ENCODE measurements at places on chromosomes 5 and 9.

- no peak for DNase-seq
Measured at GRCh38 chr5:1673042-1673677, 126.5 kb downstream of the MRPL36 start.

DNA sequence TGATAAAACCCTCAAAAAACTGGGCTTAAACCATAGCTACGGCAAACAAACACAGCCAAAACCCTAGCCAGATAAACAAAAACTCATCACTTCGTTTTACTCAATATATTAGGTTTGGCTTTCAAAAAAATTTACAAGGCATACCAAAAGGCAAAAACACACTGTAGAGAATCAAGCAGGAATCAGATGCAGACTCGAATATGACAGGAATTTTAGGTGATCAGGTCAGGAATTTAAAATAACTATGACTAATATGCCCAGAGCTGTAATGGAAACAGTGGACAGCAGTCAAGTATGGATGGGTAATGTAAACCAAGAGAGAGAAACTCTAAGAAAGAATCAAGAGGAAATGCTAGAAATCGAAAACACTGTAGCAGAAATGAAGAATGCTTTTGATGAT is 26.5 kb upstream of the DOCK2 start:
- DNase-seq: no peak

DNA sequence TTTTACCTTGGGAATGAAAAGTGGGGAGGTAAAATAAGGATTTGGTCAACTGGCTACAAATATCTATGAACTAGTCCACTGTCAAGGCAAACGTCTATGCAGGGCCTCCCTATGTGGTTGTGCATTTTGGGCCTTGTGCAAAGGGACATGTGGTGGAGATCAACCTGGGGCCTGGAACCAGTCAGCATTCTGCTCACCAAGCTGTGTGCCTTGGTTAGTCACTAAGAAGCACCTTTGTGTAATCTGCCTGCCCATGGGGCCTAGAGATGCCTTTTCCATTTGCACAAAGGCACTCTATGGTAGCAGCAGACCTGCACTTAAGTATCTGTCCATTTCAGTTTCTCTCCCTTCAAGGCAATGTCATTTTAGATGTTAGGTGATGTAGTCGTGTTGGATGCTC is 184.0 kb downstream of the GNAQ start:
- DNase-seq: no peak

DNA sequence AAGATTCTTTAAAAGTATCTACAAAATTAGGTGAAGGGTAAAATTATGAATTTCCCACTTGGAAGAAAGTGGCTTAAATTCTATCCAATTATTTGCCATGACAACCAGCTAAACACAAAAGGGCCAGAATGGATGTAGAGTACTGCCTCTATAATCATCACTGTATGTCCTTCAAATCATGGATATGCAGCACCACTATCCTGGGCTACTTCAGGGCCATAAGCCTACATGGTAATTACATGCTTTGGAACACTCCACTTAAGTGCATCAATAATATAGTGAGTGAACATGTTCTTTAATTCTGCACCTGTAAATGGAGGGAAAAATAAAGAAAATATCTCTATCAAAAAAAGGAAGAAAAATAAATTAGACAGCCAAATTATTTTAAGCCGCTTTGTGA is 575.2 kb downstream of the ISL1 start:
- DNase-seq: no peak

DNA sequence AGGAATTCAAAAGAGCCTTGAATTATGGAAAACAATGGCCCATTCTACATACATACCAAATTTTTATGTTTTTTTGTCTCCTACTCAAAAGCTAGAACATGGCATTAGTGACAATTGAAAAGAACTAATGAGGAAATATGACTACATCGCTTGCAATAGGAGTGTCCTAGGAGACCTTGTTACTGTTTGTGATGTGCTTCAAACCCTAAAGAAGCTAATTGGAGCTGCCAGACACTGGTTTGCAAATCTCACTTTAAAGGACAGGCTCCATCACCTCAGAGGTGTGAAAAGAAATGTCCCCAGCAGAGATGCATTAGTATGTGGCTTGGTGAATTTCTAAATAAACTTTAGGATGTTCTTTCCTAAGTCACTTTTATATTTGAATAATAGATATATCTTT is 354.2 kb upstream of the EFNA5 start:
- no peak for DNase-seq

DNA sequence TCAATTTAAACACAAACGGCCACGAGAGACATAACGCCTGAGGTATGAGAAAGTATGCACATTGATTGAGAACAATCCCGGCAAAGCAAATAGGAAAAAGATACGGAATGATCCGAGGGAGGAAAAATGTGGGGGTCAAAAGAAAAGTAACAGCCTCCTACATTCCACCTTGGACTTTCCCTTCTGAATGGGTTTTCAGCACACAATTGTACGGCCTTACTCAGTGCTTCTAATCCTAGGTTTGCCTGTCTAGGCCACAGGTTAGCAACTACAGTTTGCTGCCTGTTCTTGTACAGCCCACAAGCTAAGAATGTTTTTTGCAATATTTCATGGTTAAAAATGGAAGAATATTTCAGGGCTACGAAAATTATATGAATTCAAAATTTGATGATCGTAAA is 46.2 kb upstream of the RNF20 start:
- no peak for DNase-seq

DNA sequence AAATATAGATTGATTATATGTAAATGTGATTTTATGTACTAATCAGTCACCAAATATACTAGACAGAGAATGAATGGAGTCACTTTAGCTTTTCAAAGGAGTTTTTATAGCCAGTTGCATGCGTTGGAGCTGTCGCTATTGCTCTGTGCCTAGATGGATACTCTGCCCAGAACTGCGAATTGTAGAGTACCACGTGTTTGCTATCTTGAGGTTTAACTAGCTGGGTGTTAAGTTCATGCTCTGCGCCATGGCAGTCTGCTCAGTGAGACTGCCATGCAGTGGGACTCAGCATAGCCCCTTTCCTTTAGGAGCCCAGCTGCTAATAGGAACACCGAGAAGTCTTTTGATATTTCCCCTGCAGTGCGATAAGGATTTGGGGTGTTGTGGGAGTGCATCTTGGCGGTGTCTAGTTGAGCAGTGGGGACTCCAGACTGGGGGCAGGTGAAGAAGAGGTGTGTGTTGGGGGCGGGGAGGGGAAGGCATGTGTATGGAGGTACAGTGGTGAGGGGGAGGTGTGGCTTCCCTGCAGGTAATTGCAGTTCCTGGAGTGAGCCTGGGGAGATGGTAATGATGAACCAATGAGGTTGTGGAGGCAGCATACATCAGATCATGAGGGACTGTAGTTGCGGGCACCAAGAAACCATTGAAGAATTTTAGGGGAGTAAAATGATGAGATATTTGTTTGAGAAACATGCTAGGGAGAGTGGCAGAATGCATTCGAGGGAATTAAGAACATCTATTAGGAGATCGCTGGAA is 118.9 kb downstream of the TRIO start:
- no peak for DNase-seq

DNA sequence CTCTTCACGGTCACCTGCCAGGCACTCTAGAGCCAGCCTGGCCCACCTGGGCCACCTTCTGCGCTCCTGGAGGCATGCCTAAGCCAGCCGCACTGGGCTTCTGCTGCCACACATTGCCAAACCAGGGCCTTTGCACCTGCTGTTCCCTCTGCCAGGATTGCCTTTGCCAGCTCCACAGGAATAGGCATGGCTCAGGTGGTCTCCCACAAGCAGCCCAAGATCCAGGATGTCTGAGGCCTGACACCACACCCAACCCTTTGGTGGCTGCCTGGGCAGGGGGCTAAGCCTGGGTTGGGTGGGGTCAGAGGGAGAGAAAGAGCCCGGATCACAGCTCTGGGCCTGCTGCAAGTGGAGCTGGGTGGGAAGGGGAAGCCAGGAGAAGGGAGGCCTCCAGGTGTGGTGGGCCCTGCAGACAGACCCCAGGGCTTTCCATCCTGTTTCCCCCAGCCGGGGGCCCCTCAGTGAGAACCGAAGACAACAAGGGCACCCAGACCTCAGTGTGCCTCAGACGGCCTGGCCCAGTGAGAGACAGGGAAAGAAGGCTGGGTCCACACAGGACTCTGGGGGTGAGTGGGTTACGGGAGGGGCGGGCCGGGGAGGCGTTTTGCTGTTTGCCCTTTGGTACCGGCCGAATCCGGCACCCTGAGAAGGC is 672 bp upstream of the SUSD3 start:
- DNase-seq: no peak

GRCh38 chr9:127170652-127171051 is 48.2 kb upstream of the ANGPTL2 start:
- no peak for DNase-seq

- peak; percentile 73 for DNase-seq
Measured at GRCh38 chr9:4489919-4490704, at the start of gene SLC1A1. Gene SLC1A1 (plus strand): TSS chr9:4490468. CDS start chr9:4490680, 212 bp downstream.

- DNase-seq: no peak
Measured at GRCh38 chr9:80076162-80076561, 504.4 kb downstream of the TLE4 start.

DNA sequence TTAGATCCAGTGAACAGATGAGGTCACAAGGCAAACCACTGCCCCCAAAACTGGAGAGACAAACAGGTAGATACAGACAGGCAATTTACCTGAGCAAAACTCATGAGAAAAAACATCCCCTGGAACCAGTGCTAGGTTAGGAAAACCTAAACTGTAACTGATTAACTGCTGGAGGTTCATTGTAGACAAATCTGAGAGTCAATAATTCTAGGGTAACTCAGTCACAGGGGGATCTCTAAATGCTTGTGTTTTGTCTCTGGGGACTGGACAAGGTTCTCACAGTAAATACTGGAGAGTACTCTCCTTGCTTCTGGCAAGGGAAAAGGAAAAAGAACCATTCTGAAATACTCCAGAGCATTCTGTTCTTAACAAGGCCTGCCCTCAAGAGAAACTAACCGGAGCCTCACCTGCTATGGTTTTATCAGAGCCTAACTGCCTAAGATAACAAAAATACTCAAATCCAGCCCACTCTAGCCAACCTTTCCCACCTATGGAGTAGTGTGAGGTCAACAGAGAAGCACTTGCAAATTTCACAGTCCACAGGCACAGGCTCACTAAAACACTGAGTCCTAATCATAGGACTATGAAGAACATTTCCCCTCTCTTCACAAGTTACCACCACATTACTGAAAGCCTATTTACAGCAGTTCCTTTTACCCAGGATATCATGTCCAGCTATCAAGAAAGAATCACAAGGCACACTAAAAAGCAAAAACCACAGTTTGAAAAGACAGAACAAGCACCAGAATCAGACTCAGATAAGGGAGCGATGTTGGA is 139.9 kb upstream of the ACOT12 start:
- DNase-seq: no peak

- no peak for DNase-seq
Measured at GRCh38 chr5:115720888-115721287, 95.1 kb upstream of the TMED7 start.

DNA sequence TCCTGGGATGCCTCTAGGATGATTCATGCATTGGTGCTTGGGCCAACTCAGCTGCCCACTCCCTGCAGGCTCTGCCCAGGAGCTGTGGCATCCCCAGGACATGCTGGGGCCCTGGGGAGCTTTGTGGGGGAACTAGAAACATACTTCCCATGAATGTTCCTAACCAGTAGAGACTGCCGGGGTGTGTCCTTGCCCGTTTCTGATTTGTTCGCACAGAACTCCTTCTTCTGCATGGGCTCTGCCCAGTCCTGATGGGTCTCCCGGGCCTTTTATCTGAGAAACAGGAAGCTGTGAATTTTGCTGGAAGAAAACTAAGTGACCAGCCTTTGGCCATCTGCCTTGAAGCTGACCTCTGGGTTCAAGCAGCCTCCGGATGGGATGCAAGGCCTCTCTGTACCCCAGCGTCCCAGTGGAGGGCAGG is 71.6 kb upstream of the RNU6ATAC start:
- no peak for DNase-seq

GRCh38 chr5:1723957-1724821 is 75.4 kb downstream of the MRPL36 start:
- DNase-seq: no peak

- no peak for DNase-seq
Measured at GRCh38 chr5:28576022-28576421, 1537.6 kb upstream of the CDH9 start.

DNA sequence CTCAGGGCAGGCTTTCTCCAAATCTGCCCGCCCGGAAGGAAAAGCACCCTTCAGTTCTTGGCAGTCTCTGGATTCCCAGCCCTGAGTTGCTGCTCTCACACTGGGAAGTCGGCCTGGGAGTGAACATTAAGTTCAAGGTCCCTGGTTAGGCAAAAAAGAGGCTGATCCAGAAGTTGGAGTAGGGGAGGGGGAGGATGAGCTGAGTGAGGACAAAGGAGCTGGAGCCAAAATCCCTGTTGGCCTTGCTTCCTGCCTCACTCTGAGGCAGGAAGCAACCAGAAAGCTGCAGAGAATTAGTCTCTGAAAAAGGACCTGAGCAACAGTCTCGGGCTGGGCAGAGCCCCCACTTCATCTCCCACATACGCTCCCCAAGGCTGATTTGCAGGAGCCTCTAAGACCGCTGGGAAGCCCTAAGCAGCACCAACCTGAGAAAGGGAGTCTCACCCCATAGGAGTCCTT is 15.0 kb upstream of the RPS14 start:
- no peak for DNase-seq

GRCh38 chr5:81767938-81768337 is 17.0 kb upstream of the SSBP2 start:
- DNase-seq: no peak

DNA sequence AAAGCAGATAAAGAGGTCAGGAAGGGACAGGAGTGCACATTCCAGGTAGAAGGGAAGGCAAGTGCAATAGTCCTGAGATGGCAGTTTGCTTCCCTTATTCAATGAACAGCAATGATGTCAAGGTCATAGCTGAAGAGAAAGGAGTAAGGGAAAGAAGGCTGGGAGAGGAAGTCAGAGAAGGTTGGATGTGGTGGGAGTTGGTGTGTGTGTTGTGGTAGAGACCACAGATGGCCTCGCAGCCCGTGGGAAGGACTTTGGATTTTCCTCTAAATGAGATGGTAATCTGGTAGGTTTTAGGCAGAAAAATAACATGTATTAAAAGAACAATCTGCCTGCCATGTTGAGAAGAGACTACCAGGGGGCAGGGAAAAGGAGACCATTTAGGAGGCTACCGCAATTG is 25.1 kb upstream of the LPAR1 start:
- DNase-seq: no peak

DNA sequence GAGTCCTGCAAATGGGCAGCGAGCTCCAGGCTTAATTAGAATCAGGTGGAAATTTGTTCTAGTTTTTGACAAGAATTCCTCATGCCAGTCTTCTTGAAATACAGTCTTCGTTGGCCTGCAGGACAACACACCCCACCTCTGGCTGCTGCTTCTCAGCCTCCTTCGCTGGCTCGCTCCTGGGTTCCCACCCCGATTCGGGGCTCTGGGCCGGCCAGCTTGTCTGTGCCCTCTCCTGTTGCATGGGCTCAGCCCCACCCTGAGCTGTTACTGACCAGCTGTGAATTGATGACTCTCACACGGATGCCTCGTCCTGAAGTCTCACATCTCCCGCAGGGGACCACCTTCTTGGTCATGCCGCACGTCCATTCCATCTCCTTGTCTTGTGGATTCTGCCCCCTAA is 21.0 kb downstream of the PSD2 start:
- no peak for DNase-seq

DNA sequence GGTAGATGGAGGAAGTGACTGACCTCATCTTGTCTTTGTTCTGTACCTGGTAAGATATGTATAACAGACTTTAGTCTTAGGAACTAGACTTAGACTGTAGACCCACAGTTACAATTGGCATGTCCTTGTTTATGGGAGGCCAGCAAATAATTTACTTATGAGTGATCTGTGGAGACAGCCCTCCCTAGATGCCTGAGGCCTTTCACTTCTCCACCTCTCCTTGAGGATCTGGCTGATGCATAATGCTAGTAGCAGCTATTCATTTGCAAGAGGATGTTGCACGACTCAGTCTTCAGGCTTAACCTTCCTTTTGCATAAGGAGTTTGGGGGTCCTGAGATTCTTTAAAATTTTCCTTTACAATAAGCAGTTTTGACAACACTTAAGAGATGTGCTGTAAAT is 100.7 kb downstream of the YTHDC2 start:
- no peak for DNase-seq

Data from NCI-H1930 (cell line).